Cortex of kidney (tissue), 1 donor: ENCODE measurements at places on chromosomes 7 and 10.

GRCh38 chr10:108904163-108904838, 1019.0 kb downstream of the XPNPEP1 start:
- DNase-seq = no peak

- DNase-seq = no peak
Observed at GRCh38 chr10:106672517-106673175, 491.9 kb downstream of the SORCS1 start.

GRCh38 chr7:157831143-157831905, 494.5 kb downstream of the DNAJB6 start:
- no peak for DNase-seq

DNA sequence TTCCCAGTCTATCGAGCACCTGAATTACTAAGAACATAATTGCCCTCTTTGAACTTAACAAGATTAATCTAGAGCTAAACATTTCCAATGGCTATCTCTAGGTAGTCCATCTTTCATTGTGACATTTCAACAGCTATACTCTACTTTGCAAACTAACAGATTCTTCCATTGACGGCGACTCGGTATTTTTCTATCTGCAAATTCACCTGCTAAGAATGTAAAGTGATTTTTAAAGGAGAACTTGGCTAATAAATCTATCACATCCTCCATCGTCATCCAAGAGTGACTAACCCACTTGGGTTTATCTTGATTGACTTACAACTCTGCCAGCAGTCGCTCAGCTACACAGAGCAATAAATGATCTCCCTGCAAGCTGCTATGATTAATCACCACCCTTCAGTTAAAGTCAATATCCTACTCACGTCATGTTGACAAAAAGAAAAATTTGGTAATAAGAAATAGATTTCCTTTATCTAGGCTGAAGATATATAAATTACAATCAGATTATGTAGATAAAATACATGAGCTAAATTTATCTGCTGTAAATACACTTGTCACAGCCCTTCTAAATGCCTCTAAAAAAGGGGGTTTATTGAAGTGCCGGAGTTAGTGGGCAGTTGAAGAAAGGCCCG, 99.5 kb downstream of the SFMBT2 start:
- no peak for DNase-seq

DNA sequence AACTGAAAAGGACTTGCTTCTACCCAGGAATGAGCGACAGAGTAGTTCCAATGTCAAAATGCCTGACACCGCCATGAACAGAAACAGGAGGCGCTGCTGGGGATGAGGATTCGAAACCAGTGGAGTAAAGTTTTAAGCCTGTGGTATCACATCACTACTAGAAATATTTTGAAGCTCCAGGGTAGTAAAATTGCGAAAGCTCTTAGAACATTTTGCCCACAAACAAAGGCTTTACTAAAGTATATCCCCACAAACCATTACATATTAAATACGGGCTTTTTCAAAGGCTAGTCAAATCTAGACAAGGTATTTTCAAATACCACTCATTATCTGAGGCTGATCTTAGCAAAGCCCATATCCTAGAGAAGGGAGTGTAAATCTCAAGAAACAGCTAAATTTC, 2.4 kb downstream of the PRDX3 start:
- DNase-seq = no peak

- DNase-seq = no peak
Observed at GRCh38 chr7:84021292-84021908, 173.2 kb downstream of the SEMA3A start.

DNA sequence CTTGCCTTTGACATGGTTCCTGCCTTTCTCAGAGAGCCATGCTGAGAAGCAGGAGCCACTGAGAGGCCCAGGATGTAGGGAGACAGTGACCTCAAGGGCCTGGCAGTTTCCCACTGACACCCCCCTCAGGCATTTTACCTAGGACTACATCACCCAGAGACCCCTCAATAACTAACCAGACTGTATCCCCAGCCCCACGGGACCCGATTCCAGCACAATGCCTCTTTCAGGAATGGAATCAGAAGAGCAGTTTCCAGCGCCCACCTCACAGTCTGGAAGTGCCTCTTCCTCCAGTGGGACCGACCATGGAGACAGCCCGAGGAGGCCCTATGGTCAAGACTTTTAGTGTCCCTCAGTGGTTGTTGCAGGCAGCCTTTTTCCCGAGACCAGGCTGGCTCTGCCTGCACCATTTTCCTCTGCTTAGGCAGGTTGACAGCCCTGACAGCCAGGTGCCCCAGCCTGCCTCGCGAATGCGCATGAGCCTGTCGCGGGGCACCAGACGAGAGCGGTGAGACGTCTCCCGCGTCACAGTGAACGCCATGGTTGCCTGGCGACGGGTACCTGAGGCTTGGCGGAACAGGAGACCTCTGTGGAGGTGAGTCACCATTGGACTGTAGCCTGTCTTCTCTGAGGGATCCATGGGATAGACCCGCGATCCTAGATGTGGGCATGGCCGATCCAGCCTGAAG, 28.4 kb upstream of the ZNF273 start:
- no peak for DNase-seq

- DNase-seq = no peak
Observed at GRCh38 chr10:60123172-60123571, 216.8 kb upstream of the CCDC6 start.

DNA sequence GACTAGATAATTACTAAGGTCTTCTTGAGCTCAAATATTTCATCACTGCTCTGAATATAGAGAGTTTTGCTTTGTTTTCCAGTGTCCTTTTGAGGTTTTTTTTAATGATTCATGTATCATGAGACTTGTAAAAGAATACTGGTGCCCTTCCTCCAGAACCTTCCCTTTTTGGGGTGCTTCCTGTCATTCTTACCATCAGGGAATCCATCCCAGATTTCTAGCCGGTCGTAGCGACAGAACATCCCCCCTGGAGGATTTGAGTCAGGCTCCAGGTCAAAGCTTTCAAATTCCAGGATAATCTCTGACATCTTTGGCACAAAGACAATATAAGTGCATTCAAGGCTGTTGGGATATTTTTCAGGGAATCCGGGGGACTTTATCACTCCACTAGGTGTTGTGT, 71.0 kb downstream of the NRP1 start:
- DNase-seq = no peak

DNA sequence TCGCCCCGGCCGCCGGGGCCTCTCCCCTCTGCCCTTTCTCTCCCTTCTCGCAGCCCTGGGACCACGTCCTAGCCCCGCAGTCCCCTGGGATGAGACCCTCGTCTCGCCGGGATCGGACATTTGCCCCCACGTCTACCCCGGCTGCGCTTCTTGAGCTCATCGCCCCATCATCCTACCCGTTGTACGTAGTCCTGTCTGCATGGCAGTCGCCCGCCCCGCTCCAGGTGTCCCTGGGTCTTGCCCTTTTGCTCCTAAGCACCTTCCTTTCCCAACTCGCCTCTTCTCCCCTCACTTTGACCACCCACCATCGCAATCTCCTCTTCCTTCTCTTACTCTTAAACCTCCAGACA, 582 bp downstream of the TPST1 start:
- DNase-seq = no peak

GRCh38 chr10:90031776-90032175, 330.4 kb downstream of the KIF20B start:
- no peak for DNase-seq

GRCh38 chr7:41881331-41882130, 178.6 kb upstream of the INHBA start:
- no peak for DNase-seq
